Astrocyte of the hippocampus (primary cell): ENCODE measurements at places on chromosomes 11 and 22.
A peak's percentile ranks its signal among the peaks of the same experiment; 100 is the strongest.

DNA sequence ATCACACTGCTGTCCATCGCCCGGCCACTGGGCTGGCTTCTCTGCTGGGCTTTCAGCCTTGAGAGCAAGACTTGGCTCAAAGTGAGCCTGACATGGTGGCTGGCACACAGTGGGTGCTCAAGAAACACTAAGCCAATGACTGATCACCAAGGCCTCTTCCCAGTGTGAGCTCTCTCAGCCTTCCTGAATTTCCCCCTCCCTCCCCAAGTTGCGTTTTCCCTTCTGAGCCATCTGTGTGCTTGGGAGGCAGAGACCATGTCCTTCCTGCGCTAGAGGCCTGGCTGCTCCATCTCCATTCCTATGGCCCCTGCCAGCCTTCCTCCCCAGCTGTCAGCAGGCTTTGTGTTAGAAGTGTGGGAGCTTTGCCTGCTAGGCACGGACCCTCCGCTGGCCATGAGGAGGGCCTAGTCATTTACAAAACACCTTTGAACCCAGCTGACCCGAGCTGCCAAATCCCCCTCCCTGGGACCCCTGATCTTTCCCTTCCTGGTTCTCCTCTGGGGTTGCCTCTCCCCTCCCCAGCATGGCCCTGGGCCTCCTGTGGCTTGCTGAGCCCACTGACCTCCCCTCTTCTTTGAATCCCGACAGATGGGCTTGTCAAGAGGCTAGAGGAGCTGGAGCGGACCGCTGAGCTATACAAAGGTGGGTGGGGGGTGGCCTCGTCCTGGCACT, 13.2 kb downstream of the PICK1 start:
- DNase-seq: no peak

- peak; percentile 71 for DNase-seq
These were observed 32.8 kb downstream of the PITPNB start for GRCh38 chr22:27885977-27886842.

- no peak for DNase-seq
These were observed 76.2 kb upstream of the GDPD4 start for GRCh38 chr11:77377734-77378133.

GRCh38 chr11:120203626-120204025, 7.2 kb upstream of the OAF start:
- DNase-seq: no peak

DNA sequence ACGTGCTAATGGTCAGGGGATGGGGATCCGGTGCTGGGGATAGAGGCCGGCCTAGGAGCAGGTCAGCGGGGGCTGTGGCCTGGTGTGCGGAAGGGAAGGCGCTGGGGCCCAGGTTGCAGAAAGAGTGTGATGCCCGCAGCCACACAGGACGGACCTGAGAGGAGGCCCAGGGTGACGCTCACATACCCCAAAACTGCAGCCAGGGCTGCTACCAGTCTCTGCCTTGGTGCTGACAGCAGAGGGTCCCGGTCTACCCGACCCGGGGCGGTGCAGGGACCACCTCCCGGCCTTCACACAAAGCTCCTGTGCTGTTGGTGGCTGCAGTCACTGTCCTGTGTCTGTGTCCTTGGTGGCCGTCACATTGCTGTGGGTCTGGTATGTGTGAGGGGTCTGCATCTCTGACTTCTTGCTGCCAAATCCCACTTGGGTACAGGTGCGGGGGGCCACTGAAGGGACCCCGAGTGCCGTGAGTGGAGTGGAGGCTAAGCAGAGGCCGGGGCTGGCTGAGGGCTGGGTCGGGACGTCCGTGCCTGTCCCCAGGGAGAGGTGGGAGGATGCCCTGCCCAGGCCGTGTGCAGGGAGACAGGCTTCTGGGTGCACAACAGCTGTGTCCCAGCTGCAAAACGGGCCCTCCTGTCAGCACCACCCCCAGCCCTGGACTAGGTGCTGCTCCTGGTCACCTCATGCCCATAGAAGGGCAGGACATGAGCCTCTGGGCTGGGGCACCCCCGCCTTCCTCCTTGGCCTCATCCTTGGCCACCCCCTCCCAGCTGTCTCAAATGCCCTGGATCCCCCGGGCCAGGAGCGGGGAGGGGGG, 1.5 kb downstream of the LSP1 start:
- no peak for DNase-seq

- no peak for DNase-seq
These were observed 47.1 kb upstream of the SYT13 start for GRCh38 chr11:45333001-45333971.

- DNase-seq: no peak
These were observed 765.4 kb downstream of the BRD1 start for GRCh38 chr22:49062155-49062801.

GRCh38 chr11:2520736-2521035, 75.9 kb downstream of the KCNQ1 start:
- no peak for DNase-seq

- peak; percentile 68 for DNase-seq
These were observed 56.4 kb downstream of the SGSM3 start for GRCh38 chr22:40426594-40427333.

DNA sequence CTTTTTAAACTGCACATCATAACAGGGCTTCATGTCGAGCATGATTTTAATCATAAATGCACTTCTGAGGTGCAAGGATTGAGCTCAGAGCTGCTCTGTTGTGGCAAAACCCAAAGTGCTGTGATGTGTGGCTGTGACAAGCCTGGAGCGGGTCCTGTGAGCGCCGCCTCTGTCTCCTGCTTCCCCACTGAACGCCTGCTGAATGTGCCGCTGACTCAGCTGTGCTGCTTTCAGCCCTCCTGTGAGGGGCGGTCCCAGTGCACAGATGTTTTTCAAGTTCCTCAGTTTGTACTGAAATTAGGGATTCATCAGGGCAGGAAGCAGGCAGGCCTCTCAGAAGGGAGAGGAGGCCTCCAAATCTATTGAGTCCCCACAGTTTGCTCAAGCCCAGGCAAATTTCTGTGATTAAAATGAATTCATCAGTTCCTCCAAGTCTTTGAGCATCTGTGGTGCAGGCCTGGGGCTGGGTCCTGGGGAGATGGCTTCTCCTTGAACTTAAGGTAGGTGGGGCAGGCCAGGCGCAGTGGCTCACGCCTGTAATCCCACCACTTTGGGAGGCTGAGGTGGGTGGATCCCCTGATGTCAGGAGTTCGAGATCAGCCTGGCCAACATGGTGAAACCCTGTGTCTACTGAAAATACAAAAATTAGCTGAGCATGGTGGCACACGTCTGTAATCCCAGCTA, 3.0 kb upstream of the GTSE1 start:
- DNase-seq: peak; percentile 59

- DNase-seq: peak; percentile 73
These were observed 1.4 kb upstream of the TNNI2 start for GRCh38 chr11:1837171-1838076.

DNA sequence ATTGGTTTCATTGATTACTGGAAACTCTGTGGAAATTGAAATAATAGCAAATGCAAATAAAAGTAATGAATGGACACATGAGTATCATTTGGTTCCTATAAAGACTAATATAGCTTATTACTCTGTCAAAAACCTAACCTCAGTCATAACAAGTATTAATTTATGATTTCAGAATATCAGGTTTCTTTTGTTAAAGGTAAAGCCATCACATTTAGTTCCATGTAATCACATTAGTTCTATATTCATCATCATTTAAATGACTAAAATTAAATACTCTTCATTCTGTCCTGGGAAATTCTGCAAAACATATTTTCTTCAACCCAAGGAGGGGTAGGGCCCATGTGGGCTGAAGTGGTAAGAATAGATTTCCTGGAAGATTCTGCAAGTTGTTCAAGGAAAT, 68.2 kb upstream of the ANO3 start:
- DNase-seq: no peak

GRCh38 chr22:38046070-38046748, 11.0 kb upstream of the PICK1 start:
- no peak for DNase-seq
